Dermis microvascular lymphatic vessel endothelial cell (primary cell): ENCODE measurements at places on chromosomes 2 and 18.

DNA sequence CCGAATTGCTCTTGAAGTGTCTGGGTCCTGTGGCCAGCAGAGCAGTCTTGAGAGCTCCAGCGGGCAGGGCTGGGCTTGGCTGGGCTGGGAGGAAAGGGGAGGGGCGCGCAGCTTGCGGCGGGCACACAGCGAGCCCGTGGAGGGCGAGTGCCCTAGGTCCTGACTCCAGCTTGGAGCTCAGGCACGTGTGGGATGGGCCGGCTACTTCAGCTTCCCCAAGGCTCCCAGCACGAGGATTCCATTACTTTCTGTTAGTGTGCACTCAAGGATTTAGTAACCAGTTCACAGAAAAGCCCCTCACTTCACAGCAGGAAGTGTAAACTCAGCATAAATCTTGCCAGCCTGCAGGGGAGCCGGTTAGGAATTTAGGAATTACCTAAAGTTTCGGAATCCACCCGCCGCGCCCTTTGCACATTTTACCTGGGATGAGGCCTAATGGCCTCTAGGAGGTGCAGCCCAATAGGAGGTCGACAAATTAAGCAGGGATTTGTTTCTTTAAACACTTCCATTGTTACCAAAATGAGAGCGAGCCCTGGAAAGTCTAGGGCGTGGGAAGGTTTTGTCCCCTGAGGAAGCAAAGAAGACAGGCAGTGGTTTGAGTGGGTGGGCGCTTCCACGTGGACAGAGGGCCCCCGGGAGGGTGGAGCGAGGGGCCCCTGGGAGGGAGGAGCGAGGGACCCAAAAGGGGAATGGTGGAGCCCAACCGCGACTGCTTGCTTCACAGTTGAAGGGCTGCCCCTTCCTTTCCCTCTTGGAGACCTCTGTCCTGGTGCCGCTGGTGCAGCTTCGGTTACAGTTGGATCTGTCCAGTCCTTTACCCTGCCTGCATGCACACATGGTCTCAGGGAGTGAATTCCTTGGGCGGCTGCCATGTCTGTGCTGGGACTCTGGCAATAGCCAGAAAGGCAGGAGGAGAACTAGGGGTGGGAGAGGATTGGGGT is 93.3 kb downstream of the CTAGE1 start:
- DNase-seq = peak; percentile 53

DNA sequence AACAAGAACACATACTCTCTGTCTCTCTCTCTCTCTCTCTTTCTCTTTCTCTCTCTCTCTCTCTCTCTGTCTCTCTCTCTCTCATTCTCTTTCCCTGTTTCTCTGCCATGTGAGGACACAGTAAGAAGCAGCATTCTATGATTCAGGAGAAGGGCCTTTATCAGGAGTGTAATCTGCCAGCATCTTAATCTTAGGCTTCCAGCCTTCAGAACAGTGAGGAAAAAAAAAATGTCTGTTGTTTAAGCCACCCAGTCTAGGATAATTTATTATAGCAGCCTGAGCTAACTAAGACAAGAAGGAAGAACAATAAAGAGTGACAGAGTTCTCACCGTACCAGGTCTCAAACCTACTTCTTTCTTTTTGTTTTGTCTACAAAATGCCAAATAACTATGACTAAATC is 399.4 kb downstream of the SOCS6 start:
- no peak for DNase-seq

DNA sequence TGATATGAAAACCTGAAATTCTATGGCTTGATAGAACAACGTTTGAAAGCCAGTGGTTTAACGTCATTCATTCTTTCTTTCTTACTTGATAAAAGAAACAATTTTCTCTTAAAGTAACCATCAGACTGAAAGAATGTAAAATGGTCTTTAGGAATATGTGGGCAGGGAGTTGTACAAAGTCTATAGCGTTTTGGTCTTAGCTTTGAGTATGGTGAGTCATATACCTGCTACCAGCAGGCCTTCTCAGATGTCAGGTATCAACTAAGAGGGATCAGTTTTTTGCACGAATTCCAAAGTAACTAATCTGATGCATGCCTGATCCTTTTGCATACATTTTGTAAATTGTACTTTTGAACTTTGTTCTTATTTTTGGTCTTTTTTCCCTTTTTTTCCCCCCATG is 101.5 kb upstream of the DSEL start:
- no peak for DNase-seq

GRCh38 chr2:211609127-211609526 is 929.5 kb downstream of the ERBB4 start:
- no peak for DNase-seq

DNA sequence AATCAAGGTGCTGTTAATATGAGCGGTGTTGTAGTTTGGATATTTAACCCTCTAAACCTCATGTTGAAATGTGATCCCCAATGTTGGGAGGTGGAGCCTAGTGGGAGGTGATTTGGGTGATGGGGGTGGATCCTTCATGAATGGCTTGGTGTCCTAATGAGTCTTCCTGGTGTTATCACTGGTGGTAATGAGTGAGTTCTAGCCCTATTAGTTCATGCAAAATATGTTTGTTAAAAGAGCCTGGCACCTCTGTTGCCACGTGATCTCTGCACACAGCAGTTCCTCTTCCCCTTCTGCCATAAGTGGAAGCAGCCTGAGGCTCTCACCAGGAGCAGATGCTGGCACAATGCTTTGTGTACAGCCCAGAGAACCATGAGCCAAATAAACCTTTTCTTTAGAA is 158.4 kb downstream of the FMNL2 start:
- DNase-seq = no peak

DNA sequence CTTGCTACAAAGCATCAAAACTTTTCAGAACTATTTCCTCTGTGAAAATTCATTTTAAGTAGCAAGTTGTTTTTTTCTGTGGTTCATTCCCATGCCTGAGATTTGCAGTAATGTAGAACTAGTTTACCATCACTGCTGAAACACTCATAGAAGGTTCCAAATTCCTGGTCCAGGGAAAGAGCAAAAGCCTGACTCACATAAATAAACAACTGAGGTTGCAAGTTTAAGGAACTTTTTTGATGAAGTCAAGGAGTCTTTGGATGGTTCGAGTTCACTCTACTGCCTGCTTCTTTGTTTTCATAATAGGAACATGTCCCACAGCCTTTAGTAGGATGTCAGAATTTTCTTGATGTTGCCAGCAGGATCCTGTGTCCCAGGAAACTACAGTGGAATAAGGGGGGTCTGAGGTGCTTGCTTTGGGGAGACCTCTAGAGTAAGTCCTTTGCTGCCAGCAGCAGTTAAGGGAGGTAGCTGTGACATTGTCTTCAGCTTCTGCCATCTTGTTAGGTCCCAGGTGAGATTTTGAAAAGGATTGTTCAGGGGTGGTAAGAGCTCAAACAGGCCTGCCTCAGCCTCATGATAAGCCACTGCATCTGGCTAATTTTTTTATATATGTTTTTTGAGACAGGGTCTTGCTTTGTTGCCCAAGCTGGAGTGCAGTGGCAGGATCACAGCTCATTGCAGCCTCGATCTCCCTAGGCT is 43.9 kb downstream of the ACSL3 start:
- DNase-seq = no peak

DNA sequence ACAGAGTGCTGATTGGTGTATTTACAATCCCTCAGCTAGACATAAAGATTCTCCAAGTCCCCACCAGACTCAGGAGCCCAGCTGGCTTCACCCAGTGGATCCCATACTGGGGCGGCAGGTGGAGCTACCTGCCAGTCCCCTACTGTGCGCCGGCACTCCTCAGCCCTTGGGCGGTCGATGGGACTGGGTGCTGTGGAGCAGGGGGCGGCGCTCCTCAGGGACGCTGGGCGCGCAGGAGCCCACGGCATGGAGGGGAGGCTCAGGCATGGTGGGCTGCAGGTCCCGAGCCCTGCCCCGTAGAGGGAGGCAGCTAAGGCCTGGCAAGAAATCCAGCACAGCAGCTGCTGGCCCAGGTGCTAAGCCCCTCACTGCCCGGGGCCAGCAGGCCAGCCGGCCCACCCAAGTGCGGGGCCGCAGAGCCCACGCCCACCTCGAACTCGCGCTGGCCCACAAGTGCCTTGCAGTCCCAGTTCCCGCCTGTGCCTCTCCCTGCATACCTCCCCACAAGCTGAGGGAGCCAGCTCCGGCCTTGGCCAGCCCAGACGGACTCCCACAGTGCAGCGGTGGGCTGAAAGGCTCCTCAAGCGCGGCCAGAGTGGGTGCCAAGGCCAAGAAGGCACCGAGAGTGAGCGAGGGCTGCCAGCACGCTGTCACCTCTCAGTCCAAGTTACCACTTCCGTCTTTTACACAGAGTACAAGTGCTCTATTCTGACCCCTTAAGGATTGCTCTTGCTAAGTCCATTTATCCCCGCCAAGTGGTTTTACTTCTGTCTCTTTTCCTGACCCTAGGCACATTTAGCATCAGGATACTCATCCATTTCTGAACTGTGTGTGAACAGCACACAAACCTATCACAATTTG is 1.7 kb upstream of the RPE start:
- DNase-seq = no peak

DNA sequence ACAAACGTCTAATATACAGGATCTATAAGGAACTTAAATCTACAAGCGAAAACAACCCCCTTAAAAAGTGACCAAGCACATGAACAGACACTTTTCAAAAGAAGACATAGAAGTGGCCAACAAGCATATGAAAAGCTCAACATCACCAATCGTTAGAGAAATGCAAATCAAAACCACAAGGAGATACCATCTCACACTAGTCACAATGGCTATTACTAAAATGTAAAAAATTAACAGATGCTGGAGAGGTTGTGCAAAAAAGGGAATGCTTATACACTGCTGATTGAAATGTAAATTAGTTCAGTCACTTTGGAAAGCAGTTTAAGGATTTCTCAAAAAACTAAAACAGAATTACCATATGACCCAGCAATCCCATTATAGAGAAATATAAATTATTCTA is 1148.5 kb upstream of the FAM98A start:
- no peak for DNase-seq

GRCh38 chr2:171266102-171266501 is 105.4 kb upstream of the TLK1 start:
- DNase-seq = no peak

- DNase-seq = no peak
Observed at GRCh38 chr18:47601581-47602272, 328.7 kb downstream of the SMAD2 start.

DNA sequence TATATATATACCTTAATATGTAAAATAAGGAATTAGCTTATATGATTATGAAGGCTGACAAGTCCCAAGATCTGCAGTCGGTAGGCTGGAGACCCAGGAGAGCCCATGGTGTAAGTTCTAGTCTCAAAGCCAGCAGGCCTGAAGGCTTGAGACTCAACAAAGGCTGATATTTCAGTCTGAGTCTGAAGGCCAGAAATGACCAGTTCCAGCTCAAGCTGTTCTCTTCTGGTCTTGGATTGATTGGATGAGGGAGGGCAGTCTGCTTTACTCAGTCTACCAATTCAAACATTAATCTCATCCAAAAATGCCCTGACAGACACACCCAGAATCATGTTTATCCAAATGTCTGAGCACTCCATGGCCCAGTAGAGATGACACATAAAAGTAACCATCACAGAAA is 22.0 kb downstream of the HNMT start:
- DNase-seq = no peak

DNA sequence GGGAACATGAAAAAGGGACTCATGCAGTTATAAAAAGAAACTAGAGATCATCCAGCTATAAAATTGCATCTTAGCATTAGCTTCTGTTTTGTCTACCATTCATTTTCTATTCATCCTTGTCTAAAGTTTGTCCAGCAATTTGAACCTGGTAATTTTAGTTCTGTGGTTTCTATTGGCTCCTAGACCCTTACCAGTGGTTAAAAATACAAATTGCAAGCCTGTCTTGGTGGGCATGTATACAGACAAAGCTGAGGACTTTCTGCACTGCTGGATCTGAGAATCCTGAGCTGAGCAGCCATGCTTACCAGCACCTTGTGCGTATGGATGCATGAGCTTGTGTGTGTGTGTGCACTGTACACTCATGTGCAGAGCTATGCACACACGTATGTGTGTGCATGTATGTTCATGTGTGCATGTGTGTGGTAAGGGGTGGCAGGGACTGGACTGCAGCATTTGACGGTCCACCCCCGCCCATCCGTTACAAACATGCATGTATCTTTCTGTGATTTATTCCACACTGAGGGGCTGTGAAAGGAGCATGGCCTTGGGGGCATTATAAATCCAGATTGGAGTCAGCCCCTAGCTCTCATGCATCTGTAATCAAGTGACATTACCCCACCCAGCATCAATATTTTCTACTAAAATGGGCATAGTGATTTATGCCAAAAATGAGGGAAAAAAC is 144.7 kb downstream of the FAM210A start:
- DNase-seq = no peak

DNA sequence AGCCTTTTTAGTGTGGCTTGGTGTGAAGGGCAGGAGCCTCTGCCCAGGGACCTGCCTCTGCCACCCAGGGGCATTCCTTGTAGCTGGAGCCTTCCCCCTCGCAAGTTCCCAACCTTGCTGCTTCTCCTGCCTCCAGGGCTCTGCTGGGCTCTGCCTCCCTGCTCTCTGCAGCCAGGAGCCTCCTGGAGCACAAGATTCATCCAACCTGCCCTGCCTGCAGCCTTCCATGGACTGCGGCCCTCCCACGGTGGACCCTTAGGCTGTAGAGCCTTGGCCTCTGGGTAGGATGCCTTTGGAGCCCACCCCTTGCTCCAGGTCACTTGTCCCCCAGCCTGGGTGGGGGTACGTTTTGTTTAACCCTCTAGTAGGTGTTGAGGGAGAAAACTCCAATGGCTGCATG is 2.5 kb downstream of the SLC66A3 start:
- DNase-seq = no peak

- DNase-seq = peak; percentile 29
Observed at GRCh38 chr2:191152482-191153240, 1.9 kb upstream of the STAT4 start.

GRCh38 chr2:118721817-118722551 is 125.5 kb downstream of the EN1 start:
- no peak for DNase-seq

DNA sequence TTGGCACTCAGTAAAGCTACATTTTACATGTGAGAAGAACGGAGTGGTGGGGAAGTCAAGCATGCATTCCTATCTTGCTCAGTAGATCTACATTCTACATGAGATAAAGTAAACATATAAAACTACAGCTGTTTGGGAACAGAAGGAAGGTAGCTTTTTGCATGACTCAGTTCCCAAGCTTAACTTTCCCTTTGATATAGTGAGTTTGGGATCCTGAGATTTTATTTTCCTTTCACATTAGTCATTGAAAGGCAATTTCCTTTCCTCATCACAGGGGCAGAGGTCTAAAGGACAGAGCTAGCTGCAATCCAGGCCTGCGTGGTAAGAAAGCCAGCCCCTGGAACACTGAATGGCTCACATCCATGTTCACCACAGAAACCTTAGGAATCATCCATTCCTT is 257.2 kb downstream of the SRBD1 start:
- peak; percentile 60 for DNase-seq

GRCh38 chr2:232238108-232238507 is 140.4 kb upstream of the ALPP start:
- DNase-seq = no peak

- no peak for DNase-seq
Observed at GRCh38 chr18:46291149-46291548, 187.0 kb downstream of the HAUS1 start.

DNA sequence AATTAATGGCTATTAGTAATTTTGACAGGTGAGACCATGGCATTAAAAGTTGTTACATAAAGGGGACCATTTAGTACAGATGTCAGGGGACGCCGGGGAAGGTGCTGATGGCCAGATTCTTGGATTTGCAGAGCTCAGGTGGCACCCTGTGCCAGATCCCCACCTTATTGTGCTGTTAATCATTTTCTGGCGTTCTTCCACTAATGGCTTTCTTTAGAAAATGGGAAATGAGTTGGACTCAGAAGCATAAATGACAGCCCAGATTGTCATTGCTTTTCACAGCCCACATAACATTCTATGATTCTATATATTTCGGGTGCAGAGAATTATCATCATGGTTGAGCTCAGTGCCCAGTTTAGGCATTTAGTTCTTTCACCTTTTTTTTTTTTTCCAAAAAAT is 257.2 kb upstream of the TCF4 start:
- no peak for DNase-seq
